ENCODE measurements at places on chromosomes 5 and 9.

- no peak for DNase-seq
Observed at GRCh38 chr9:97487861-97488260, 13.6 kb upstream of the TMOD1 start.

DNA sequence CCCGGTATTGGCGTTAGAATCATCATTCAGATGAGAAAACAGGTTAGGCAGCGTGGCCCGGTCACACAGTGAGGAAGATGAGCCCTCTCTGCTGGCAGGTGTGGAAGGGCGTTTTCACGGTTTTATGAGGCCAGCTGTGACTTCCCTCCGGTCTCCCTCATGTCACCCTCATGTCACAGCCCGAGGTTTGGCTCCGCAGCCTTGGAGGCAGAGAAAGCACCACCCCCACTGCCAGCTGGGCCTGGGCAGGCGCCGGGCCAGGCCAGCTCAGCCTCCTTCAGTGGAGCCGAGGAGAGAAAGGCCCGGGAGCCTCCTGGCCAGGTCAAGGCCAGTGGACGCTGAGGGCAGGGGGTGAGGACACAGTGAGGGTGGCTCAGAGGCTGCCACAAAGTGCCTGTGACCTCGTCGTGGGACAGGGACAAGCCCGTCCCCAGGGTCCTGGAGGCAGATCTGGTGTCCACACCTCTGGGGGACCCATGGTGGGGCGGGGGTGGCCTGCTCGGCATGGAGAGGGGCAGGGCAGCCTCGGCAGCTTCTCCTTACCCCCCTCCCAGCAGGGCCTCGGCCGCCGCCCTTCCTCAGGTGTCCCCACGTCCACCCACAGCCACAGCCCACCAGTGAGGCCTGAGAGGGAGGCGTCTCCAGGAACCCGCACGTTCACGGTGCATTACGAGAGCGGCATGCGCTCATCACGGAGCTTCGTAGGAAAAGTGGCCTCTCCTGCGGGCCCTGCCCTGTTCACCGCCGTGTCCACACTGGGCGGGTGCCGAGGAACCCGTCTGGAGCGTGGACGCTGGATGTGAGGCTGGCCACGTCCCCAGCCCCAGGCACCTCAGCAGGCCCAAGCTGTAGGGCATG is 32.2 kb downstream of the EXD3 start:
- DNase-seq: no peak

GRCh38 chr9:95507464-95508241 is 9.1 kb downstream of the PTCH1 start:
- DNase-seq: peak; percentile 73

- DNase-seq: peak; percentile 58
Observed at GRCh38 chr5:92922231-92922967, 658.6 kb downstream of the NR2F1-AS1 start.

- DNase-seq: peak; percentile 93
Observed at GRCh38 chr9:91428927-91429351, 5.3 kb upstream of the NFIL3 start.

GRCh38 chr9:2041736-2042135 is 26.6 kb downstream of the SMARCA2 start:
- DNase-seq: no peak

Measured in choroid plexus epithelial cell (primary cell).